ENCODE measurements at places on chromosomes 16 and 17. TPM values are rescaled to one million over a fixed set of nuclear protein-coding genes. Genes with fewer than 3 reads are reported as not detected.
A peak's percentile ranks its signal among the peaks of the same experiment; 100 is the strongest.

GRCh38 chr16:83882163-83882885, 16.6 kb upstream of the MLYCD start:
- H3K36me3 ChIP-seq, result no peaks in the 10 kb centered on the region
- no peaks in the 10 kb centered on the region for H3K4me1 ChIP-seq
- DNase-seq, result no peak
- no peak overlapping the region for H3K27ac ChIP-seq
- H3K27me3 ChIP-seq, result no peaks in the 10 kb centered on the region

- no peak for DNase-seq
- no peaks in the 10 kb centered on the region for H3K4me1 ChIP-seq
- H3K27me3 ChIP-seq, result no peaks in the 10 kb centered on the region
- no peaks in the 10 kb centered on the region for H3K36me3 ChIP-seq
- no peak overlapping the region for H3K27ac ChIP-seq
Observed at GRCh38 chr17:43591779-43592562, 45.8 kb upstream of the ETV4 start.

DNA sequence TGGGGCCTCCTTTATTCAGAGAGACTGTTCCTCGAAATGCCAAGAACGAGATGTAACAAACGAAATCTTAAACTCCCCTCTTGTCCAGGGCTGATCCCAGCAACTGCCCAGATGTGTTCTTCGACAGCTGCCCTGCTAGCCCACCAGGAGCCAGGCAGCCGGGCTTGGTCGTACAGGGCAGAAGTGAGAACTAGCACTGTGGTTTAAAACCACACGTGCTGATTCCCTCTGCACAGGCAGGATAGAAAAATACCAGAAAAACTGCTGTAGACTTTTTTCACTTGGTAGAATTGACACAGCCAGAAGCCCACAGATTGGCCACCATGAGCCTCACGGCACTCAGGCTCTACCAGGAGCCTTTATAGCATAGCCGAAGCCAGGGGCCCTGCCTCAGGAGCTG, 33.1 kb downstream of the PLD6 start:
- H3K27ac ChIP-seq, result no peak overlapping the region
- peaks cover 60% of the 10 kb centered on the region for H3K4me1 ChIP-seq
- no peak overlapping the region for H3K4me3 ChIP-seq
- DNase-seq, result no peak

GRCh38 chr17:46776298-46777005, 42.0 kb downstream of the WNT3 start:
- no peak for DNase-seq
- H3K4me1 ChIP-seq, result peaks cover 4% of the 10 kb centered on the region
- no peak overlapping the region for H3K27ac ChIP-seq
- no peaks in the 10 kb centered on the region for H3K36me3 ChIP-seq
- no peak overlapping the region for H3K4me3 ChIP-seq

DNA sequence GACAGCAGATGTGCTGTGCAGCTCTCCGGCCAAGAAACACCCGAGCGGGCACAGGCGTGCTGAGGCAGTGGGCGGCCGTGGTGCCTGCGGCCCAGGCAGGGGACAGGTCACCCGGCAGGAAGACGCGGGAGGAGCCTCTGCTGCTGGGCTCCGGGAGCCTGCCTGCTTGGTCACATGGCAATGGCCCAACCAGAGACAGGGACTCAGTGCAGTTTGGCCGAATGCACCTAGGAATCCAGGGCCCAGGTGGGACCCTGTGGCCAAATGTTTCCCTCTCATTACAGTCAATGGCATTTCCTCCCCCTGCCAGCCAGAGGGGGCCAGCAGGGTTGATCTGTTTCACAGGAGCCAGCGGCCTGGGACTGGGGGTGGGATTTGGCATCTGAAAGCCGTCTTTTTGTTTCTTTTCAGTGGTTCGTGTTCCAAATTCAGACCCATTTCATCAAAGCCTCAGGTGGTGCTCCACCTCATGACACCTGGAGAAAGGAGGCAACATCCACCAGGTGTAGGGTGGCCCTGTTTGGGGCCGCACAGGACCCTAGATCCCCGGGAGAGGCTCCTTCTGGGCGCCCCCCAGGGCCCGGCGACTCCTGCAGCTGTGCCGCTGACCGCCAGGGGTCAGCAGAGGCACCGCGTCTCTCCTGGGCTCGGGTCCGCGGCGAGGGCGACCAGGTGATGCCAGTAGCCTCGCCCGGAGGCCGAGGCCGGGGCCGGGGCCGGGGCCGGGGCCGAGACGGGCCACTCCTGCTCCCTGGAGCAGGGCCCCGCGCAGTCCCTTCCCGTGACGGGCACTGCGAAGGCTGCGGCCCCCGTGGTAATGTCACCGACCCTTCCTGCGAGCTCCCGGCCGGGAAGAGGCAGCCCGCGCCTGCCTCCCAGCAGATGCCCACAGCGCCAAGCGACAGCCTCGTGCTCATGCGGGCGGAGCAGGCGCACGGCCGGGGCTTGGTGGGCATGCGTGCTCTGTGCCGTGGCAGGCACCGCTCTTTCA, 118.5 kb downstream of the C16orf78 start:
- H3K27me3 ChIP-seq, result no peaks in the 10 kb centered on the region
- no peaks in the 10 kb centered on the region for H3K36me3 ChIP-seq
- H3K27ac ChIP-seq, result no peak overlapping the region
- peak; percentile 37 for DNase-seq

DNA sequence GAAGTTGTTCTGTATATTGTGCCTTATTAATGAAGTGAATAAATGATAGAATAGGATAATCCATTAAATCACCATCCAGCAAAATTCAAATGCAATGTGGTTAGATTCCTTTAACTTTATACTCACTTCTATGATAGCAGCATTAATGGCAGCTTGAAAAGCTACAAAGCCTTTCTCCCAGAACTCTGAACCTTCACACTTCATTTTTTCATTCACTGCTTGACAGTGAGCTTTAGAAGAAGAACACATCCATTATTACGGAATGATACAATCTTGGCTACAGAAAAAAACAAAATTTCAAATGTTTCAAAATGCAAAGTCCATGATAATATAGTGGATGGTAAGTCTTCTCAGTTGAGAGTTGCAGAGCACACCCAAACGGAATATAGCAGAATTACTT, 16.4 kb downstream of the ABCA9 start:
- peaks cover 2% of the 10 kb centered on the region for H3K27me3 ChIP-seq
- H3K36me3 ChIP-seq, result no peaks in the 10 kb centered on the region
- DNase-seq, result no peak

- H3K4me3 ChIP-seq, result no peak overlapping the region
- H3K36me3 ChIP-seq, result peaks cover 14% of the 10 kb centered on the region
- H3K4me1 ChIP-seq, result peaks cover 16% of the 10 kb centered on the region
- H3K27me3 ChIP-seq, result peaks cover 5% of the 10 kb centered on the region
- DNase-seq, result no peak
Observed at GRCh38 chr17:32441886-32442285, 2.4 kb upstream of the PSMD11 start.

GRCh38 chr17:34653511-34653910, 74.1 kb downstream of the TMEM132E start:
- no peak overlapping the region for H3K4me3 ChIP-seq
- peaks cover 3% of the 10 kb centered on the region for H3K27me3 ChIP-seq
- H3K27ac ChIP-seq, result no peak overlapping the region
- no peaks in the 10 kb centered on the region for H3K4me1 ChIP-seq

- H3K36me3 ChIP-seq, result peaks cover 2% of the 10 kb centered on the region
- H3K27ac ChIP-seq, result peak overlapping the region; percentile 30
- peak overlapping the region; percentile 91 for H3K4me3 ChIP-seq
- no peaks in the 10 kb centered on the region for H3K27me3 ChIP-seq
Observed at GRCh38 chr17:17235212-17236174, 1.5 kb downstream of the FLCN start.

- no peaks in the 10 kb centered on the region for H3K36me3 ChIP-seq
- no peak for DNase-seq
- peaks cover 10% of the 10 kb centered on the region for H3K27me3 ChIP-seq
Observed at GRCh38 chr16:75787440-75787839, 61.1 kb upstream of the CPHXL start.

DNA sequence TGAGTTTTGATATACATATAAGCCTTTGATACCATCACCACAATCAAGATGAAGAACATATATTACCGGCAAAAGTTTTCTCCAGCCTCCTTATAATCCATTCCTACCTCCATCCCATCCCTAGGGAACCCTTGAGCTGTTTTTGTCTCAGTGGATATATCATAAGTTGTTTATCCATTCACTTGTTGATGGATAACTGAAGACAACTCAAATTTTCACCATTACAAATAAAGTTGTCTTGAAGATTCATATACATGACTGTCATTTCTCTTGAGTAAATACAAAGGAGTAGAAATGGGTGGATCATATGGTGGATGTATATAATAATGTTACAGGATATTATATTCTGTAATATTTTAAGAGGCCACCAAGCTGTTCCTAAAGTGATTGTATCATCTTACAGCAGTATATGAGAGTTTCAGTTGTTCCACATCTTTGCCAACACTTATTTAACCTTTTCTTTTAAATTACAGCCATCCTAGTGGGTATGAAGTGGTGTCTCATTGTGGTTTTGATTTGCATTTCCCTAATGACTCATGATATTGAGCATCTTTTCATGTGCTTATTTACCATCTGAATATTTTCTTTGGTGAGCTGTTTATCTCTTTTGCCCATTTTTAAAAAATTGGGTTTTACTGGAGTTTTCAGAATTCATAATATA, 17.4 kb downstream of the NF1 start:
- H3K27ac ChIP-seq, result no peak overlapping the region
- no peaks in the 10 kb centered on the region for H3K27me3 ChIP-seq
- H3K4me1 ChIP-seq, result peaks cover 16% of the 10 kb centered on the region

DNA sequence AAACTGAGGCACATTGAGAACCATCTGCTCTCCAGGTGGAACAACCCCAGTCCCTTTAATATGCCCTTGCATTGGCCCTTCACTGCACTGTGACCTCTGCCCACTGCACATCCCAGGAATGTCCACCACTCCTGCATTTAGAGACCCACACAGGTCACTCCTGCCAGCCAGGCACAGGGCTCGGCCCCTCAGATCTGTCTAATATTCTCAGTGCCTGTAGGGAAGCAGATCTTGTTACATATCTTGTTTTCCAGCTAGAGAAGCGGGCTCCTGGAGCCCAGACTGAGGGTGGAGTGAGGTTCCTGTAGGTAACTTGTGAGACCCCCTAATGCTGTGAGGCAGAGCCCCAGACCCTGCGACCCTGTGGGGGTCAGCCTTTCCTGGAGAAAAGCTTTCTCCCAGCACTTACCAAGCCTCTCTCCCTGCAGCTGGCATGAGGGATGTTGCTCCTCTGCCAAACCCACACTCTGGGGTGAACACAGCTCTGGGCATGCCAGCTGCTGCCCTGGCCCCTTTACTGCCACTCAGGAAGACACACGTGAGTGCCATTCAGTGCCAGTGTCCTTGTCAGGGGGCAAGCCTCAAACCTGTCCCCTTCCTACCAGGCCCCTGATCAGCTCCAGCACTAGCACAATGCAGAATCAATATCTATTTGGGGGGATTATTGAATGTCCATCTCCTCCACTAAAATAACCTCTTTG, 40.3 kb upstream of the CRHR1 start:
- no peak for DNase-seq
- H3K27ac ChIP-seq, result no peak overlapping the region
- H3K4me1 ChIP-seq, result peaks cover 3% of the 10 kb centered on the region

DNA sequence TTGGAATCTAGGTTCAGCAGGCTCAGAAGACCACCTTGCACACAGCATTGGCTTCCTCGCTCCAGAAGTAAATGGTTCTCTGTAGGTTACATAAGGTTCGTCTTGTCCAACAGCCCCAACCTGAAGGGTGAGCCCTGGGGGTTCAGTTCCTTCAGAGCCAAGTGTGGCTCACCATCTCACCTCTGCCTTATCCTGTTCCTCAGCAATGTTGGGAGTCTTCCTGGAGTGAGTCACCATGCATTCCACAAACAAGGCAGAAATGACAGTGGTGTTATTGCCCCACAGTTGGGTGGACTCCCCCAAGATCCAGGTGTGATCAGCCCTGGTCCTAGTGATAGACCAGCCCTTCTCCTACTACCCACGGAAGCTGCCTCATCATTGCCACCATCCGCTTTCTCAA, 26.8 kb upstream of the SMPD3 start:
- H3K27ac ChIP-seq, result no peak overlapping the region
- H3K4me1 ChIP-seq, result peaks cover 11% of the 10 kb centered on the region
- H3K36me3 ChIP-seq, result no peaks in the 10 kb centered on the region

- no peaks in the 10 kb centered on the region for H3K27me3 ChIP-seq
- no peak for DNase-seq
- H3K4me3 ChIP-seq, result no peak overlapping the region
- H3K4me1 ChIP-seq, result peaks cover 70% of the 10 kb centered on the region
- no peak overlapping the region for H3K27ac ChIP-seq
Observed at GRCh38 chr17:17114592-17115225, 72.5 kb downstream of the MPRIP start.

GRCh38 chr16:57239107-57239506, 6.0 kb upstream of the ARL2BP start:
- H3K27ac ChIP-seq, result peak overlapping the region; percentile 7
- peaks cover 9% of the 10 kb centered on the region for H3K36me3 ChIP-seq
- H3K27me3 ChIP-seq, result no peaks in the 10 kb centered on the region
- H3K4me1 ChIP-seq, result peaks cover 16% of the 10 kb centered on the region
- no peak for DNase-seq

The NOG gene
- 2.4 TPM for total RNA-seq

The KRTAP9-4 gene
- not detected for total RNA-seq

The AFMID gene
- total RNA-seq, result 13.7 TPM

The ZFPM1 gene
- 11.0 TPM for total RNA-seq

The RAB34 gene
- total RNA-seq, result 12.3 TPM

The ACSM2A gene
- not detected for total RNA-seq

The SULT1A1 gene
- 10.8 TPM for total RNA-seq
